ENCODE measurements at places on chromosomes 4 and X. TPM values are rescaled to one million over a fixed set of nuclear protein-coding genes. Genes with fewer than 3 reads are reported as not detected.
A peak's percentile ranks its signal among the peaks of the same experiment; 100 is the strongest.

- H3K27ac ChIP-seq: no peak overlapping the region
- no peak for DNase-seq
- H3K27me3 ChIP-seq: no peaks in the 10 kb centered on the region
- H3K4me1 ChIP-seq: peaks cover 16% of the 10 kb centered on the region
- H3K36me3 ChIP-seq: no peaks in the 10 kb centered on the region
Measured at GRCh38 chr4:127498366-127498765, 134.4 kb upstream of the INTU start.

GRCh38 chr4:3307060-3307459 lies 14.2 kb downstream of the RGS12 start:
- H3K4me3 ChIP-seq: no peak overlapping the region
- DNase-seq: no peak
- H3K36me3 ChIP-seq: no peaks in the 10 kb centered on the region
- H3K4me1 ChIP-seq: peaks cover 41% of the 10 kb centered on the region
- no peaks in the 10 kb centered on the region for H3K27me3 ChIP-seq

DNA sequence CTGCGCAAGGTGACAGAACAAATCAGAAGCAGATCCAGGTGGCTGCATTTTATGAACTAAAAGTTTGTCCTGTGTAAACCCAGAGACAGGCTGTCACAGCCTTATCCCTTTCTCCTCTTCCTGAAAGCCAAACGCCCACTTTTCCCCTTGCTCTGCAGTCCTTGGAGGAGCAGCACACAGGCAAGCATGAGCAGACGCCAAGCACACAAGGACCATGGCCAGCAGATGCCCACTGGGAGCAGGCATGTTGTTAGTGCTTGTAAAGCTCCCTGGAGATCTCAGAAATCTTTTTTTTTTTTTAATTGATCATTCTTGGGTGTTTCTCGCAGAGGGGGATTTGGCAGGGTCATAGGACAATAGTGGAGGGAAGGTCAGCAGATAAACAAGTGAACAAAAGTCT lies 11.5 kb upstream of the HOPX start:
- H3K27ac ChIP-seq: no peak overlapping the region
- no peaks in the 10 kb centered on the region for H3K36me3 ChIP-seq
- H3K4me1 ChIP-seq: no peaks in the 10 kb centered on the region
- peaks cover 3% of the 10 kb centered on the region for H3K27me3 ChIP-seq
- no peak for DNase-seq

DNA sequence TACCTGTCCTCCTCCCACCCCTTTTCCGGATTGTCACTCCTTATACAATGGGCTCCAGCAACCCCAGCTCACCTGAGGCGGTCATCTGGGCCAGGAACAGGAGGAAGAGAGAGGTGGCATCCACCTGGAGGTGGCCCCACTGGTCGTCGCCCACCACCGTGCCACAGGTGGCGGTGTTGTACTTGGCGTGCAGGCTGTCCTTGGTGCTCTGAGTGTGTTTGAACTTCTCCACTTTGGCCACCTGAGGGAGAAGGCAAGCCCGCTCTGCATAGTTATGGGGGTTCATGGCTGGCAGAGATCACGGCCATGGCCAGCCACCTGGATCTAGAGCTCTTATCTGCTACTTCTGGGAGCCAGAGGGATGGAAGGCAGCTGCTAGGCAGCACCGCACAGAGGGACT lies 32.9 kb downstream of the PHKA2 start:
- no peaks in the 10 kb centered on the region for H3K27me3 ChIP-seq
- no peaks in the 10 kb centered on the region for H3K4me1 ChIP-seq
- H3K4me3 ChIP-seq: no peak overlapping the region
- no peak overlapping the region for H3K27ac ChIP-seq
- no peak for DNase-seq
- H3K36me3 ChIP-seq: no peaks in the 10 kb centered on the region

DNA sequence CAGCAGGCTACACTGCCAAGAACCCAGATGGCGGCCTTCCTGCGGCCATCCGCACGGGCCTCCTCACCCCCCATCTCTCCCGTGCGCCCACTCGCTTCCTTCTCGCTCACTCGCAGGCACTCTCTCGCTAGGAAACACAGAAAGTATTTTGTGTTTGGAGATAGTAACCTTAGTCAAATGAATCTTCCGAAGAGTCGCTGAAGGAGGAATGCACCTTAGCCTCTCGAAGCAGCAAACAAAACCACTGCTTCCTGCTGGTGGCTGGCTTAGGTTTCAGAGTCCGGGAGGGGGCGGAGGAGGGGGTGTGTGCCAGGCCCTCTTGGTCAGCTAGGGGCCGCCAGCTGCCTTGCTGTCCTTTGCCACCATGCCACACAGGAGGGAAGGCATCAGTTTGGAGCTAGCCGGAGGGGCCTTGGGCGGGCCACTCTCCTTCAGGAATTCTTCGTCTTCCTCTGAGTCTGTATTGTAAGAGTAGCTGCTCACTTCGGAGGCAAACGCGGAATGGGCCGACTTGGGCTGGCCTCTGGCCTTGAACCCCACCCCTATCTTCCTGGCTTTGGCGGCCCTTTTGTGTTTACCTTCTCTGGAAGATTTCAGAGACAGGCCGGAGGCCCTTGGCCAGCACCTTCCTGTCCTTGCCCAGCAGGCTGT lies 73.2 kb upstream of the UCP1 start:
- H3K27ac ChIP-seq: no peak overlapping the region
- no peak for DNase-seq
- H3K36me3 ChIP-seq: peaks cover 71% of the 10 kb centered on the region
- H3K4me3 ChIP-seq: peak overlapping the region; percentile 16

DNA sequence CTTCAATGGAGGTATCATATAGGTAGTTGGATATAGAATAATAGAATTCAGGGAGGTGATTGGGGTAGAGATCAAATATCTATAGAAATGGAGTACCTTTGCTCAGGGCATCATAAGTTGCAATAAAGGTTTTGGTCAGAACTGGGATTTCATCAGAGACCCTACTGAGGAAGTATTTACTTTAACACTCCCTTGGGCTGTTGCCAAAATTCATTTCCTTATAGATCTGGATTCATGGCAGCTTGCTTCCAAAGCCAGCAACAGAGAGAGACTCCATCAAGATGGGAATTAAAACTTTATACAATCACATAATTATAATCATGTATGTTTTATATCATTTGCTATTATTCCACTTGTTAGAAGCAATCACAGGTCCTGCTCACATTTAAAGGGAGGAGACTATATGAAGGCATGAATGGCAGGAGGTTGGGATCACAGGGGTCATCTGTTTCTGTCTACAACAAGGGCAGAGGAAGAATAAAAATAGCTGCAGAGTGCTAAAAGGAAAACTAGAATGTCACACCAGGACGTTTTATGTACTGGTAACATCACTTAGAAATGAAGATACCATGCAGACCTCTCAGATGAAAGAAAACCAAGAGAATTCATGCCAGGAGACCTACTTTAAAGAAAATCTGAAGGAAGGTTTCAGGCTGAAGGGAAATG lies 902.1 kb upstream of the LCORL start:
- no peak overlapping the region for H3K4me3 ChIP-seq
- H3K27ac ChIP-seq: no peak overlapping the region
- no peak for DNase-seq
- no peaks in the 10 kb centered on the region for H3K4me1 ChIP-seq
- no peaks in the 10 kb centered on the region for H3K27me3 ChIP-seq

GRCh38 chr4:178233906-178234305 lies 791.7 kb upstream of the AGA start:
- no peak overlapping the region for H3K4me3 ChIP-seq
- no peaks in the 10 kb centered on the region for H3K36me3 ChIP-seq
- no peak for DNase-seq

DNA sequence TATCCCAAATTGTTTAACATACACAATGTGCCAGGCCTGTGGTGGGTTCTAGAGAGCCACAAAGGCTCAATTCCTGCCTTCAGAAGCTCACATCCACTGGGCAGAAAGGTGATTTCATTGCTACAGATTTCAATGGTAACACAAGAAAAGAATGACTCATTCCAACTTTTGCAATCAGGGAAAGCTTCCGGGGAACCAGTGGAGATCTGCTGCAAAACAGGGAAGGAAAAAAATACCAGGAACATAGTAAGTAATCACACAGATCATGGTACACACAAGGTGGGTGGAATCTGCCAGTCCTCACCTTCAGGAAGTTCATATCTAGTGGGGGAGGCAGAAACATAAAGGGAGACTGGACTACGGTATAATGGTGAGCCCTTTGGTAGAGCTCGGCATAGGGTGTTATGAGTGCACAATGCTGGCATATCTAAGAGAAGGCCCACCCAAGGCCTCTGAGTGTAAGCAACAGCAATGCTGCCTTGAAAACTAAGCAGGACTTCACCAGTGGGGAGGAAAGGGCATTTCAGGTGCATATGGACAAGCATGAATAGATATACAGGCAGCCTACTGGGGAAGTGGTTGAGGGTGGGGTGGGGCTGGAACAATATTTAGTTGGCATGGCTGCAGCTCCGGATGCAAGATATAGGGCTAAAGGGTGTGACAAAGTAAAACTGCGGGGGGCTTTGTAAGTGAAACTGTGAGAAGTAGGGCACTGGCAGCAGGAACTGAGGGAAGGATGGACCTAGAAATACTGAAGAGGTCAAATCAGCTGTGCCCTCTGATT lies 24.2 kb downstream of the GPRIN3 start:
- H3K27ac ChIP-seq: peak overlapping the region; percentile 10
- no peak for DNase-seq
- H3K36me3 ChIP-seq: no peaks in the 10 kb centered on the region

GRCh38 chrX:41085878-41086626 lies 807 bp downstream of the USP9X start:
- peak overlapping the region; percentile 98 for H3K27ac ChIP-seq
- H3K4me1 ChIP-seq: peaks cover 17% of the 10 kb centered on the region
- peak; percentile 40 for DNase-seq
- peak overlapping the region; percentile 83 for H3K4me3 ChIP-seq
- no peaks in the 10 kb centered on the region for H3K36me3 ChIP-seq

DNA sequence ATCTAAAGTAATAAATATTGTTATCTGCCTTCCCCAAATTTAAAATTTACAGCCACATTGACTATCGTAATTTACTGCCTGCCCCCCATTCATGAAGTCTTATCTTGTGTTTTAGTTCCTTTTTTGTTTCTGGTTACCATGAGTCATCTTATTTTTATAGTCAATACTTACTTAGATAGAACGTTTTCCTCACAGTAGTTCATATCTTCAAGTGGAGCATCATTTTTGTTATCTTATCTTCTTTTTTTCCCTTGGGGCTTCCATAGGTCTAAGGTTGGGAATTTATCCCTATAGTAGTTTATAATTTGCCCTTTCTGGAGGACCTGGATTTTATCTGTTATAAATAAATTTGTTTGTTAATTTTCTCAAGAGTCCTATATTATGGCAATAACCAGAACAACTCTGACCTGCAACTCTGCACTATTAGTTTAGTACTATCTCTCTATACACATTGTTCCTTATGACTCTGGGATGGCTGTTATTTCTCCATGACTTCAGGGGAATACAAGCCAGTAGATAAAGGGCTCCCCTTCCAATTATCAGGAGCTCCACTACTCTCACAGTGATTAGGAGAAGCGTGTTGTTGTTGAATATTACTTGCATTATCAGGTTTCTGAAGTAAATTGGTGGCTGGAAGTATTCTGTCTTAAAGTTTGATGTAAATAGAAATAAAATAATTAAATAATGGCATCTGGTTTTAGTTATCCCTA lies 330.6 kb downstream of the GALNTL6 start:
- no peak overlapping the region for H3K4me3 ChIP-seq
- H3K27ac ChIP-seq: no peak overlapping the region
- no peaks in the 10 kb centered on the region for H3K36me3 ChIP-seq
- H3K27me3 ChIP-seq: no peaks in the 10 kb centered on the region

DNA sequence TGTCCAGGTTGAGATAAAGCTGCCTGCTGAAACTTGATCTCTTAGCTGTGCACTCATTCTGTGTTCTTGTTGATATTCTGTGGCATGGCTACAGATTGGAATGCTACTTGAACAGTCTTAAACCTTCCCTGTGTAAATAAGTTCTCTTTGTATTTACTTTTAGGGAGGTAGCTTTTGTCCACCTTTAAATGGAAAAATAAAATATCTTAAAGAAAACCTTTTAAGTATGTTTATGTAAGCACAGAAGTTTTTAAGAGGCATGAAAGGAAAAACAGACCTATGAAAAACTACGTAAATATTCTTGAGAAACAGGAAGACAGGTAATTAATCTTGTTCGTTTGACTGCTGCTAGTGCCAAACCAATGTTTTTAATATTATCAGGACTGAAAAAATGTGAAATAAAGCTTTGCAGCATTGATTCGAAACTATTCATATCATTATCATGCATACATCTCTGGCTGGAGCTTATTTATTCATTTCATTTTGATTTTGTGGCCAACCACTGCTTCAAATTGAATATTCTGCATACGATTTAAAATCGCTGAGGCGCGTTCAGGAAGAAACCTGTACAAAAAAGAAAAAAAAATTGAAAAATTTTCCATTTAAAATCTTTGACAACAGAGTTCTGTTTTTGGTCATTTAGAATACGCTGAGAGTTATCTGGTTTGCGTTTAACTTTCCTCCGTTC lies 17.8 kb downstream of the HSD17B13 start:
- no peaks in the 10 kb centered on the region for H3K4me1 ChIP-seq
- no peak for DNase-seq
- H3K4me3 ChIP-seq: no peak overlapping the region
- no peak overlapping the region for H3K27ac ChIP-seq
- H3K36me3 ChIP-seq: no peaks in the 10 kb centered on the region

DNA sequence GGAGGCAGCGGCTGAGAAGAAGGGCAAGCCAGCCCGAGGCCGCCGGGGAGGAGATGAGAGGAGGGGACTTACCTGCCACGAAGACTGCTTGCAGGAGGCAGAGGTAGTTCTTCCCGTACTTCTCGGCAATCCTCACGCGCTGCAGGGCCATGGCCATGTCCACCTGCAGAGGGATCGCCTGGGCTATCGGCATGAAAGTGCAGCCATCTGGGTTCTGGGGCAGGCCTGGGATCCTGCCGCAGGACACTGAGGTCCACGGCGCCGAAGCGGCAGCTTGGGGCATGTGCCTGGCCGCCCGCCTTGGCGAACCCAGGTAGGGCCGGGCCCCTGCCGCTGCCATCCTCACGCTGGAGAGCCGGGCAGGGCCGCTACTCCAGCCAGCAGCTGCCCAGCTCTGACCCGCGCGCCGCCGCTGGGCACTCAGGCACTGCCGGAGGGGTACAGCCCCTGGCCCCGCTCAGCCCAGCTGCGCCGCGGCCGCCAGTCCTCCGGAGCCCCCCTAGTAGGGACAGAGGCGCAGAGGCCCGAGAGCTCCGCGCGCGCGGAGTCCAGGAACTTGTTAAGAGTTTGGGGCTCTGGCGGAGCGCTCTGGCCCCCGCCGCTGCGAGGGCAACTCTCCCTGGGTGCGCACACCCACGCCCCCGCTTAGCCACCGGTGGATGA lies 16.0 kb downstream of the MCF2 start:
- DNase-seq: no peak
- H3K4me1 ChIP-seq: no peaks in the 10 kb centered on the region
- no peaks in the 10 kb centered on the region for H3K36me3 ChIP-seq
- no peak overlapping the region for H3K27ac ChIP-seq

GRCh38 chrX:136380010-136380769 lies 79.4 kb downstream of the ADGRG4 start:
- no peaks in the 10 kb centered on the region for H3K4me1 ChIP-seq
- no peak overlapping the region for H3K27ac ChIP-seq
- H3K36me3 ChIP-seq: no peaks in the 10 kb centered on the region

The XAGE1B gene
- total RNA-seq: not detected

The CDX4 gene
- total RNA-seq: not detected

The XAGE2 gene
- not detected for total RNA-seq

The ODAPH gene
- total RNA-seq: not detected

The ZFYVE28 gene
- total RNA-seq: 2.6 TPM

The CHRDL1 gene
- total RNA-seq: 3.1 TPM

The SYP gene
- 2.0 TPM for total RNA-seq

Data from heart right ventricle (tissue), 16 donors.